ENCODE measurements at places on chromosomes 2 and 18.

GRCh38 chr2:68931799-68932198, 20.9 kb downstream of the GKN2 start:
- no peak for DNase-seq

DNA sequence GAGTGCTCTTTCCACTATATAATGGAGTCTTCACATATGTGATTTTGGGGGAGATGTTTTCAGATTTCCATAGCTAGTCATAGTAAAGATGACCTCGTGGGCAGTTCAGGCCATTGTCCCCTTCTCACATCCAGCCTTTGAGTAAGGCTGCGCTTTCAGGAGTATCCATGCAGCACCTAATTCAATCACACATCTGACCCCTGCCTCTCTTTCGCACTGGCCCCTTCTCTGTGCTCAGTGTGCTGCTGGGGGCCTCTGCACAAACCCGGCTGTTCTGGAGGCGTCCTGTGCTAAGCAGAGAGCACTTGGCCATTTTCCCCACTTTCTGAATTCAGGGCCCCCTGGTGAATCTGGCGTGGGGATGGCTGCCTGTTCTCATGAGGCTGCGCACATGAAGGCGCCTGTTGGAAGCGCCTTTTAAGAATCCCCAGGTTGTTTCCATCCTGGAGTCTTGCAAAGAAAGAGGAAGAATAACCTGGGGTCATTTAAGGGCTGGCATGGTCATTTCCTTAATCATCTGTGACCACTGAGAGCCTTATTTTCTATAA, 96.0 kb upstream of the ALPP start:
- no peak for DNase-seq

DNA sequence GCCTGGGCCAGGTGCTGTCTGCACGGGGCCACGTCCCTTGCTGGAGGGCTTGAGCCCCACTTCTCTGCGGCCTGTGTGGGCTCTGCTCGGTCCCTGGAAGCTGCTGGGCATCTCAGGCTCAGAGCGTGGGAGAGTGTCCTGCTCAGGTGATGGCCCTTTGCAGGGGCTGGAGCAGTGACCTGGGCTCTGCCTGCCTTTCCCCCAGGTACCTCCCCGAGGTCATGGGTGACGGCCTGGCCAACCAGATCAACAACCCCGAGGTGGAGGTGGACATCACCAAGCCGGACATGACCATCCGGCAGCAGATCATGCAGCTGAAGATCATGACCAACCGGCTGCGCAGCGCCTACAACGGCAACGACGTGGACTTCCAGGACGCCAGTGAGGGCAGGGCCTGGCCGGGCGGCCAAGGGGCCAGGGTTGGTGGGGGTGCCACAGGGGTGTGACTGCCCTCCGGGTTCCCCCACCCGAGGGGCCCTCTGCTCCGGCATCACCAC, 29.9 kb downstream of the GPC1 start:
- no peak for DNase-seq

GRCh38 chr2:28293416-28293815, 99.2 kb upstream of the FOSL2 start:
- no peak for DNase-seq

- no peak for DNase-seq
These were observed 995 bp upstream of the ICOS start for GRCh38 chr2:203935568-203935967.

DNA sequence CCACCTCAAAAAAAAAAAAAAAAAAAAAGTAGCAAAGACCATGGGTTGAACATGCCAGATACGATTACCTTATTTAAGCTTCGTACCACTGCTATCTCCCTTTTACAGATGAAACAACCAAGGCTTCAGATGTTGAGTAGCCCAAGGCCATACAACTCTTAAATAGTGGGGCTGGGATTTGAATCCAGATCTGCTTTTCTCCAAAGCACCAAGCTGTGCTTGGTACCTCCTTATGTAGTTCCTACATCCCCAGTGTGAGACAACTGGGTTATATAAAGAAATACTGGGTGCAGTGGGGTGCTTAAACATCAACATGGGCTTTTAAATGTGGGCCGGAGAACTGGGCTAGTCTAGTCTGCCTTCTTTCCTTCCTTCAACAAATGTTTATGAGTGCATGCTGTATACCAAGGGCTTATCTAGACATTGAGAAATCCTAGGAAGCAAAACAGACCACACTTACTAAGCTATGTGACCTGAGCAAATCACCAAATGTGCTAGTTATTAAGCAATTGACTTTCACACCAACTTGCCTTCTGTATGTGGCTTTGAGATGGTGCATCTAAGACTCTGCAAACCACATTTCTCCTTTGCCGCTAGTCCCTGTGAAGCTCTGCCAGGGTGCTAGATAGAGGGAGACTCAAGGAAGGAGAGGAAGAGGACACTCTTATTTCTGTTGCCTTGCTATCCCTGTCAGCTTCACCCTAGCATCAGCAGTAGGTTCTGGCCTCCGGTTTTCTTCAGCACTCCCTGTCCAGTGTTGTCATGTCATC, 206.8 kb upstream of the FBXO11 start:
- no peak for DNase-seq

Measured in SW 1271 (cell line).